ENCODE measurements at places on chromosomes 1 and 21. TPM values are rescaled to one million over a fixed set of nuclear protein-coding genes. Genes with fewer than 3 reads are reported as not detected.

Gene EVA1C
- total RNA-seq: 3.0 TPM

Gene FBXO2
- total RNA-seq: 40.3 TPM

DNA sequence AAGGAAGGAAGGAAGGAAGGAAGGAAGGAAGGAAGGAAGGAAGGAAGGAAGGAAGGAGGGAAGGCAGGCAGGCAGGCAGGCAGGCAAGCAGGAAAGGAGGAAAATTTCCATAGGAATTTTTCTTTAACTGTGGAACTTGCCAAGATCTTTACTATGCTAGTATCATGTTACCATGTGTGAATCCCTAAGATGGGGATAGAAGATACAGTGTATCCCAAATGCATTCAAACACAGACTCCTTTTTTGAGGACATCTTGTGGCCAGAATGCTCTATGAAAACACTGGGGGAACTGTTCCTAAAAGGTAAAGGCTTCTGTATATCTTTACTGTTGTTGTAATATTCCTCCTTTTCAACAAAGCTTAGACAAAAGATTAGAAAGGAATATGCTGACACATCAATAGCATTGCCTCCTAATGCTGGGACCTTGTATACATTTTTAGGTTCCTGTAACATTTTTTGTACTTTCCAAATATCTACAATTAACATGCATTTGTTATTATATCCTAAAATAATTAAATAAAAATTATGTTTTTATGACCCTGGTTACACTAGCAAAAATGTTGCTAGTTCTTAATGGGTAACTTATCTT, 20.6 kb downstream of the CCDC190 start:
- no peak overlapping the region for H3K4me3 ChIP-seq
- H3K36me3 ChIP-seq: no peaks in the 10 kb centered on the region
- H3K27me3 ChIP-seq: no peaks in the 10 kb centered on the region
- no peaks in the 10 kb centered on the region for H3K4me1 ChIP-seq
- no peak for DNase-seq

DNA sequence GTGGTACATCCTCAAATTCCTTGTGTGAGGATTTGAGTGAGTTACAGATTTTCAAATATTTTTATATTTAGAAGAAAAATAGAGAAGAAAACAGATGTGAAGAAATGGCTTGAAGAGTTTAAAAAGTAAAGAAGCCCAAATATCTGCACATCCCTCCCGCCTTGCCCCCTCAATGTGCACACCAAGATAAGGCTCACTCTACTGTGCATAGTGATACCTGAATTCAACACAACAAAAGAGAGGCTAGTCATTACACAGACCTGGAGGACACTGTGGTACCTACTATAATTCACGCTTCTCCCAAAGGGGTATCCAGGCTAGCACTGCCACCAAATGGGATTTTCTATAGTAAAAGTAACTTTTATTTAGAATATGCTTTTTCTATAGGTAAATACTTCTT, 44.0 kb upstream of the SYT2 start:
- H3K27ac ChIP-seq: no peak overlapping the region
- no peak for DNase-seq
- H3K4me1 ChIP-seq: no peaks in the 10 kb centered on the region
- H3K27me3 ChIP-seq: no peaks in the 10 kb centered on the region
- H3K36me3 ChIP-seq: peaks cover 54% of the 10 kb centered on the region

DNA sequence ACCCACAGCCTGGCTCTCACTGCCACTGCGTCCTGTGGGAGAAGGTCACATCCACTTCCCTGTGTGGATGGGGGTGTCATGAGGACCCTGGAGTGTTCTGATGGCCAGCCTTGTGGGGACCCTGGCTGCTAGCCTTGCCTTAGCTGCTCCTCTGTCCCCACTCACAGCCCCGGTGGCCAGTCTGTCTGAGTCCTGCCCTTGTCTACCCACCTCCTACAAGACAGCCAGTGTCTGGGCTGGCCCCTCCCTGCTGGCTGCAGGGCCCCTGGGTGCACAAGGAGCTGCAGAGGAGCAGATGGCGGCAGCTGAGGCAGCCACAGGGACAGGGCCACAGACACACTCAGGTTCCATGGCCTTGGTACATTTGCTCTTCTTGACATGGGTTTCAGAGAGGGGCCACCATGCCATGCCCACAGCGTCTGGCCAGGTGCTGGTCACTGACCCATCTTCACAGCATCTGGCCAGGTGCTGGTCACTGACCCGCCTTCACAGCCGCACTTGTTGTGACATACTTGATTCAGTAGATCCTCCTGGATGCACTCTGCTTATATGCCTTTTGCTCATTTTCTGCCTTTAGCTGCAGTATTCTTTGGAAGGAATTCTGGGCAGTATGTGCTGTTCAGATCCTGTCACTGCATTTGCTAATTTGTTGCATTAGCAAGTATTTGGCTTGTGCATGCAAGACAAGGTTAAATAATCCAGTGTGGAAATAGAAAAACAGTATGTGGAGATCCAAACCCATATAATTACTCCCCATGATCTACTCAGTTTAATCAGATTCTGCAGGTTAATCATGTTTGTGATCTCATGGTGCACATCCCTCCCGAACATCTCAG, 157.8 kb downstream of the PCBP3 start:
- H3K27me3 ChIP-seq: peaks cover 64% of the 10 kb centered on the region
- H3K4me1 ChIP-seq: no peaks in the 10 kb centered on the region
- H3K36me3 ChIP-seq: no peaks in the 10 kb centered on the region
- DNase-seq: no peak
- H3K4me3 ChIP-seq: no peak overlapping the region
- no peak overlapping the region for H3K27ac ChIP-seq

Data from PC-9 (cell line).